ENCODE measurements at places on chromosomes 12 and 14.

- DNase-seq, result no peak
Observed at GRCh38 chr12:5102261-5102789, 58.6 kb downstream of the KCNA5 start.

- DNase-seq, result no peak
Observed at GRCh38 chr12:46522071-46522470, 149.5 kb upstream of the SLC38A2 start.

DNA sequence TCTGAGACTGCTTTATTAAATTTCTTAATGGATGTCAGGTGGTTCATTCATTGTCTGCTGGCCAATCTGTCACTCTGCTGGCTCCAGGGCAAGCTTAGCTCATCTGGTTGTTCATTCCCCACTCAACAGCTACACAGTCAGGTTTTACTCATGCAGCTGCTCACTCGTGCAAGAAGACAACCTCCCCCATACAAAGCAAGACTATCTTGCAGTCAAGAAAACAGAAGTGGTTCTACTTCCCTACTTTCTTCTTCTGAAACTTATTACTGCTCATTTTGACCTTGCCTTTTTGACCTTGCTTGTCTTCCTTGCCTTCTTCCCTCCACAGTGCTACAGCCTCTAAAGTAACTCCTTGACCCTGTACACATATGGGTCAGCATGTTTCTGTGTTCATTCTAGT is 277.9 kb downstream of the SSPN start:
- DNase-seq, result no peak

DNA sequence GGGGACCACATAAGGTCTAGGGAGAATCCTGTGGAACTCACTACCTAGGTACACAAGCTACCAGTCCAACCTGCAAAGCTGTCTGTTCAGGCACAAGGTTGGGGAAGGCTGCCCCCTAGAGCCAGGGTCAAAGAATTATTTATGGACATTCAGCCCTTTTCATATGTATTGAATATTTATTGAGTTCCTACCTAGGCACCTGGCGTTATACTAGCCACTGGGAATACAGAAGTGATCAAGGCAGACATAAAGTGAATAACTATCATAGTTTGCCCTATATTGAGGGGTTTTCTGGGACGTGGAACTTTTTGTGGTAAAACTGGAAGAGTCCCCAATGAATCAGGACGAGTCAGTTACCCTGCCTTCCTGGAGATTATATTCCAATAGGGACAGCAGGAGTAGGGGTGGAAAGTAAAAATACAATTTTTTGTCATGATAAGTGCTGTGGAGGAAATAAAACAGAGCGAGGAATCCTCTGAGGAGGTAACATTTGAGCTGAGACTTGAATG is 5.8 kb upstream of the SLC48A1 start:
- no peak for DNase-seq

GRCh38 chr14:54659365-54659764 is 92.4 kb downstream of the SAMD4A start:
- DNase-seq, result no peak

DNA sequence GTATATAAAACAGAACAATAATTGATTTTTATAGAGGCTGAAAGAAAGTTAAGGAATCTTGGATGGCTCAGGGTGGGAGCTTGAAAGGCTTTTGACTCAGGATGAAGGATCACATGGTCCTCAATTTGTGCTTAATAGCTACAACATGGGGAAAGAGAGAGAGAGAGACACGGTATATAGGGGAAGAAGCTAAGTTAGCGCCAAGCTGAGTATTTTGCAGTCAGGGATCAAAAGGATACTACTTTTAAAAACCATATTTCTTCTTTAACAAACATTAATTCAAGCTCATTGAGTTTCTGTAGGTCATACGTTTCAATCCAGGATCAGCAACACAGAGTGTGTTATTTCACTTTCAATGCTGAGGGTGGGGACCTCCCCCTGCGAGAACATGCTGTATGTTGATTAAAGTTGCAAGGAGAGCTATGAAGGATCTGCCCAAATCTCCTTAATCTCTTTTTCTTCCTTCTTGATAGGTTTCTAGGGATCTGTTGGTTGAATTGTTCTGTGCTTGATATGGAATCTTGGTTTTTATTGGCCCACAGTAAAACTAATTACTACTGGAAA is 133.1 kb upstream of the NUDT4 start:
- DNase-seq, result no peak

DNA sequence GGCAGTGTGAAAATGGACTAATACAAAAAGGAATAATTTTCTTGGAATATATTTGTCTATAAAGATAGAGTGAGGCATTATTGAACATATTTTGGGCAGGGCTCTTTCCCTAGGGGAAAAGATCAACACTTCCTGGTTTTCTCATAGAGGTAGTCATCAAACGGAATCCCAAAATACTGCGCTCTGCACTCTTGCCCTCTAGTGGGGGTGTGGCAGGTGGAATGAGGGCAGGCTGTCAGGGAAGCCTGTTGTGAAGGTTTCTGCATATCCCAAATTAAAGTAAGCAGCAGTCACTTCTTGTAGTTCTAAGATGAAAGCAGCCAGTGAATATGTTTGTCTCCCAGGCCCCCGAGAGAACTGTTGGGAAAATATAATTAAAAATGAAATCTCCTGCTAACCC is 666.8 kb upstream of the TMEM132C start:
- DNase-seq, result no peak

DNA sequence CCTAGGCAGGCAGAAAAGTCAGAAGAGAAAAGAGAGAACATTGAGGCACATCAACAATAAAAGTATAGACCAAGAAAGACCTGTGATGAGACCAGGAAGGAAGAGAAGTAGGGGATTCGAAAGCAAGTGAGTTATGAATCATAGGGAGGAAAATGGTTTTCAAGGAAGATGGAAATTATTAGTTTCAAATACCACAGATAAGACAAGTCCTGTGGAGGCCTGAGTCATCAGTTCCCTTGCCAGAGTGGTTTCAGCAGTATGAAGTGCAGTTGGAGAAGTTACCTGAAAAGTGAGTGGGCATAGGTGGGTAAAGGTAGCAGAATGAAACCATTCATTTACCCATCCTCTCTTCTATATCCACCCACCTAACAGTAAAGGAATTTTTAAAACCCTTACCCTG is 25.2 kb upstream of the TSPAN8 start:
- DNase-seq, result no peak

- peak; percentile 9 for DNase-seq
Observed at GRCh38 chr12:47554046-47554653, 151.7 kb downstream of the RPAP3 start.

DNA sequence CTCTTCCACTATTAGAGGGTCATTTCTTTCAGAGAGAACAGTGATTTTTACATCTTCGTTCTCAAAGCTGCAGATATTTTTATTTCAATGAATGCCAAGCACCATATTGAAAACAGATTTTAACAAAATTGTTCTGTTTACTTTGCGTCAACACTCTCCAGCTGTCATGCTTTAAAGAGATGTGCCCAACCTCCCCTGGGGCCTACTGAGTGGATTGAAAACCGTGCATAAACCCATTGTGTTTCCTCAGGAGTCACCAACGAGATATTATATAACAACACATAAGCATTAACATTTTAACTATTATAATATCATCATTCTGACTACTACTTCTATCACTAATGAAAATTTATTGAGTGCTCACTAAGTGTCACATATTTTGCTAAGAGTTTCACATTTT is 81.6 kb downstream of the MYF5 start:
- DNase-seq, result no peak

DNA sequence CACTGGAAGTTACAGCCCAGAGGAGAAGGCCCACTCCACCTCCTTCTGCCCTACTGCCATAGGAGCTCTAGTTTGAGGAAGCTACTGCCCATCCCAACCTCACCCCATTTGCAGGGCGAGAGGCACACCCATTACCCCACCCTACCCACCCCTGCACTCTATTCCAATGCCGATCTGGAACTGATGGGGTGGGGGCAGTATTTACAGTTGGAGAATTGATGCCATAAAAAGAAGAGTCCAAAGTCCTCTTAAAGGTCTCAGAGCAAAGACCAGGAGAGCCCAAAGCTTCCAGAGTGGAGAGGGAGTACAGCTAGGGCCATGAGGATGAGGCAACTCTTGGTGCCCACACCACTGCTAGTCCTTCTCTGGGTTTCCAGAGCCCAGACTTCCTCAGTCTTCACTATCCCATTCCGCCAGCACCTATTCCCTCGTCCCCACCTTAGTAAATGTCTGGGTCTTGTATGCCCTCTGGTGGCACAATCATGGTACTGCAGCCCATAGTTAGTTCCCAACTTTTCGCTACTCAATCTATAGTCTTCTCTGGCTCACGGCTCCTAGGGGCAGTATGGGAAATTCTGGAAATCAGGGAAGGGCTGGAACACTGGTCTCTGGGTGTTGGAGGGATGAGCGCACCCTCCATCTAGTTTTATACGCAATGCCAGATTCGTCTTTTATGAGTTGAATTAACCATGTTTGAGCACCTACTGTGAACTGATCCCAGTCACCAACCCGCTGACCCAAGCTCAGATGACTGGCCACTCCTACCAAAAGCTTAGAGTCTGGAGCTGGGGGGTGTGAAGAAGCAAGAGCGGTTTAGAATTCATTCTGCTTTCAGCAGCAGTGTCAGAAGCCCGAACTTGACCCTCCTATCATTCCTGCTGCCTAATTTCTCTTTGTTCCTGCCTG is 6.9 kb upstream of the ADCY6 start:
- DNase-seq, result peak; percentile 74

DNA sequence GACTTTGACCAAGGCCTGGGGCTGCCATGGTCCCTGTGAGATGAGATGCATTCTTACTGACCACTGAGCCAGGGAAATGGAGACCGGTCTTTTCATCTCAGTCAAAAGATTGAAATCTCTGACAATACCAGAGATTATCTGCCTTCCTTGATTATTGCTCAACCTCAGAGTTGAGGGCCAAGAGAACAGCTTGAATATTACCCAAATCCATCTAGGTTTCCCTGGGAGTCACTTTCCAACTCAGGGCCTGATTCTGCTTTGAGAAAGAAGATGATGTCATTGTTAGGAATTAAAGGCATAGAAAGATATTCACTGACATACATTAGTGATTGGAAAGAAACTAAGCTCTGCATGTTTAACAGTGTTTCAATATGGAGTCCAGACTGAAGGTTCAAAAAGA is 515.9 kb upstream of the TBX3 start:
- DNase-seq, result no peak

DNA sequence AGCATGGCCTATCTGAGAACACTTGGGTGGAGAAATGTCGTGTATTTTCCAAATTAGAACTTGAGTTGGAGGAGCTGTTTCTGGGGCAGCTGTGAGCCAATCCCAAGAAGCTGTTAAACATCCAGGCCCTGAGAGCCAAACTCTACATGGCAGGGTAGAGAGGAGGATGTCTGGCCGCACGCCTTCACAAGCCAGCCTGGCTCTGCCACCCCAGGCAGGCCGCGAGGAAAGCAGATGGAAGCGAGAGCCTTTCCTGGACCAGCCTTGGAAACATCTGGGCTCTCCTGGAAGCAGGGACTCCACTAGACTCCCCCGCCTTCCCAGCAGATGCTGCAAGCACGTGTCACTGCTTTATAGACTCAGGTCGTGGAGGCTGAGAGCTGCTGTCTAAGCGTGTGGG is 312.8 kb upstream of the FKBP4 start:
- DNase-seq, result no peak

DNA sequence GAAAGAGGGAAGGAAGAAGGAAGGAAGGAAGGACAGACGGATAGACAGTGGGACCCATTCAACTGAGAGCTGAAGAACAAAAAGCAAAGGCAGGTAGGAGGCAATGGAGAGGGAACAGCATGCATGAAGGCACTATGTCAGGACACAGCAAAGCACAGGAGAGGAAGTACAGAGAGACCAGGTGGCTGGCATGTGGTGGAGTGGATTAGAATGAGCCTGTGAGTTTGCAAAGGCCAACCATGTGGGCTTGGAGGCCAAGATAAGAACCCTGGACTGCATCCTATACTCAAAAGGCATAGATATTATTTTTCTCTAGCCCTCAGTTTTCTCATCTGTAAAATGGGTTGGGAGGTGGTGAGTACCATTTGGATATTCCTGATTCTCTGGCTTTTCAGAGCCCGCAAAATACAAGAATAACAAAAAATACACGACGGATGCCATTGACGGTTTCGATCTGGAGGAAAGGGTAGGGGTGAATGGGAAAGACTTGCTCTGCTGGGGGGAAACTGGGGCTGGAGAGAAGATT is 102.9 kb downstream of the WSCD2 start:
- DNase-seq, result no peak

- no peak for DNase-seq
Observed at GRCh38 chr14:95834496-95834895, 42.1 kb upstream of the TUNAR start.

- no peak for DNase-seq
Observed at GRCh38 chr12:119956047-119956446, 33.0 kb upstream of the BICDL1 start.

DNA sequence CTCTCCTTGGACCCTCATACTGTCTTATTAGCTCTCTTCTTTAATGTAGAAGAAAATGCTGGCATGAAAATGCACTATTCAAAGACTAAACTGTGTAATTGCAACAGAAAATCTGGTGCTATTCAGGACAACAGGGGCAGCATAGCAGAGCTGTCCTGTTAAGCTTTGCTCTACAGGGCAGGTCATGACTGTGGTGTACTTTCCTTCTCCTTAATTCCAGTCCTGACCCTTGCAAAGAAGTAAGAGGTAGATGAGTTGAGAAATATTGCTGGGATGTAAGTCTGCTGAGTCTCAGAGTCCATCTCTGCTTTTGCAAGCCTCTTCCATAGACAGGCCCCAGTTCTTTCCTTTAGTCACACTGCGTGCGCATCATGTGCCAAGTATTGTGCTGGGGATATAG is 52.6 kb upstream of the STK38L start:
- DNase-seq, result no peak

- no peak for DNase-seq
Observed at GRCh38 chr12:116484807-116485206, 74.4 kb upstream of the MAP1LC3B2 start.

DNA sequence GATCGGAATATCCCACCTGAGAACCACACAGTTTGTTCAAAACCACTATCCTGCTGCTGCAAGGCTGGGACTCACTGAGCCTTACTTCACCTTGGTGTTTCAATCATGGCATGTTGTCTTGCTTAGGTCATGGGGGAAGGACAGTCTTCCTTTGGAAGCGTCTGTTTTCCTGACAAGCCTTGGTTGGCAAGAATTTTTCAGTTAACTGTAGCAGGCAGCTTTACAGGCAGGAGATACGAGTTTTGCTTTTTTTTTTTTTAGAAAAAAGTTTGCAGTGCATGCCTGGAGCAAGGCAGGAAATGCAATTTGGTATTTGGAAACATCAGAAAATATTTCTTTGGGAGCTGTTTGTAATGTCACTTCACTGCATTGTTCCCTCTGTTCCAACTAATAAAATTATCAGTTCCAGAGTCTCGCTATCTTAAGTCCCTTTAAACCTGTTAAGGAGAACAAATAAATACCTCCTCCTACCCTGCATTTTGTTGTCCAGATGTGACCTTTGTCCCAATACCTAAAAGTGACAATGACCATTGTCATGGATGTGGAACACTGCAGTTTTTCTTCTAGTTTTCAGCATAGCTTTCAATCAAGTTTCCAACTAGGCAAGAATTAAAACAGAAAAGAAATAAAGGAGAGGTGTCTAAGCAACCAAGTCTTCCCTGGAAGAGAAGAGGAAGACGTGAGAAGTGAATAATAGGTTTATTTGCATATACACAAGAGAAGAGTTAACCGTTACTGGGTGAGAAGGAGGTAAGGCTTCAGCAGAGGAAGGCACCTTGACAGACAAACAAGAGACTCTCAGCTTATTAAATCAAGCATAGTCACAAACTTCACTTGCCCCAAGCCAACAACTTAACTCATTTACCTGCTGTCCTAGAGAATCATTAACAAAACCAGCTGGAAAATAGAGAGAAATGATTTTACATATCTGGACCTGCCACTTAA is 71.4 kb upstream of the ACTN1 start:
- DNase-seq, result no peak
